ENCODE measurements at places on chromosomes 6 and 20. TPM values are rescaled to one million over a fixed set of nuclear protein-coding genes. Genes with fewer than 3 reads are reported as not detected.

- no peak for DNase-seq
Measured at GRCh38 chr6:125750692-125751333, 1.4 kb downstream of the HEY2 start.

DNA sequence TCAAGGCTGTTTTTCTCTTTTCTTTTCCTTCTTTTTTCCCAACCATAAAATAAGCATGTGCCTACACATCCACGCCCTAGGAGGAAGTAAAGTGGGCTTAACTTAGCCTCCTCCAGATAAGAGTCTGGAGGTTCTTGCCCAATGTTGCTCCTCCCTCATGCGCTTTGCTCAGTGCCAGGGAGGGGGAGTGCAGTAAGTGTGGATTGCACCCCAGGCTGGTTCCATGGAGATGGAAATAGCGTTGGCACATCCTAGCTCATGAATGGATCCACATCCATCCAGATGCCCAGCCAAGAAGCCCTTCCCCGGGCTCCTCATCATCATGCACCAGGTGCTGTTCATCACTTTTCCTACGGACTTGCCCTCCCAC, 58.2 kb downstream of the NEDD9 start:
- no peak for DNase-seq

GRCh38 chr6:142819603-142820337, 125.2 kb downstream of the HIVEP2 start:
- DNase-seq, result peak; percentile 66

DNA sequence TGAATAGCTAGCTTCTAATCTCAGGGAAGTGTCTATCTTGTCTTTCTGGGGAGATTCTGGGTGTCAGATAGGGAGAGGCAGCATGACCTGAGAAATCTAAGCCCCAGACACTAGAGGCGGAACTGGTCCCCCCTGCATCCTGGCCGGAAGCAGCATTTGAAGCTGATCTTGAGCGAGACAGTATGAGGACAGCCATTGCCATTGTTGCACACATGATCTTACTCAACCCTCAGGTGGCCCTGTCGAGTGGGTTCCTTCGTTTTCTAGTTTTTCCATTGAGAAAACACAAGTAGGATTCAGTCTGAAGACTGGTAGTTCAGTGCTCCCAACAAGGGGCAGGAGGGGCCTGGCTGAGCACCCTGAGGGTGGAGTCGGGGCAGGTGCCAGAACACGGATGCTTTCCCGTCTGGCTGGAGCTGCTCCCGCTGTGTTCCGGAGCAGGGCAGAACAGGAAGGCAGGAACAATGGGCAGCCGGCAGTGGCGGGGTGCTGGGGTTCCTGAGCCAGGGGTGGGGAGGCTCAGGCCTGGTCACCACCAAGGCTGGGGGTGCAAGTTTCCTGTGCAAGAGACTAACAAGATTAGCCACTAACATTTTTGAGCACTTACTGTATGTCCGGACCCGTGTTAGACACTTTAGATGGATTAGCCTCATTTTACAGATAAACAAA, 7.9 kb upstream of the SDCBP2 start:
- DNase-seq, result peak; percentile 49

DNA sequence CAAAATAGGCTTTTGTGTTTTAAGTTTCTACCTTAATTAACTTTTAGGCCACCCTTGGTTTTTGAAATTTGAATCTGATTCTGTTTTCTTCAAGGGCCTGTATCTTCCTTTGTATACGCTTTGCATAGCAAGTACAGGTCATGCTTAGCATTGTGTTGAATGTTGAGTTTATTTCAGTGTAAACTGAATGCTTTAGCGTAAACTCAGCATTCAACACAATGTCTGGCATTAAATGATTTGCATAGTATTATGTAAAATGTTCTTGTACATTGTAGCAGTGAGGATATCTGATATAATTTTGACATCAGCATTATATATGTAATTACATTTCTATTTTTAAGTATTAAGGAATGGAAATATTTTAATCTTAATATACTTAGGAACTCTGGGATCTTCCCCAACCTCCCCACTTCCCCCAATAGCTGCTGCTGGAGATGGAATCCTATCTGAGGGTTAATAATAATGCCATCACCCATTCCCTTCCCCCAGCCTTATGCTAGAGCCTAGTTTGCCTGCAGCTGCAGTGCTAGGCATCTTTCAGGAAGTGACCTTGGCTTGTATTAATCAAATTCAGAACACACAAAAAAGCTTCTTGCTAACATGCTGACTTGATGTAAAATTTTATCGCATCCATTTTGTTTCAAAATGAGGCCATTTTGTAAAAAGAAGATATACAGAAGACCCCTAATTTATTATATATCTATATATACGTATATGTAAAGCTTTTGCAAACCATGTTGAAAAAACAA, 73.1 kb downstream of the NCOA3 start:
- DNase-seq, result no peak

- DNase-seq, result no peak
Measured at GRCh38 chr6:143068001-143068400, 7.3 kb downstream of the AIG1 start.

GRCh38 chr6:62298745-62299392, 12.8 kb upstream of the KHDRBS2 start:
- no peak for DNase-seq

PACSIN1 gene
- 1.9 TPM for total RNA-seq

NNAT gene
- total RNA-seq, result not detected

CDK19 gene
- 26.2 TPM for total RNA-seq

Data from activated CD8-positive, alpha-beta T cell treated with anti-CD3 and anti-CD28 coated beads, Interleukin-2, amount 10 ng/mL, durations not matched to agents 7 days and 5 days (primary cell).